Pancreas (tissue), 10 donors: ENCODE measurements at places on chromosomes 4 and X. TPM values are rescaled to one million over a fixed set of nuclear protein-coding genes. Genes with fewer than 3 reads are reported as not detected.

GRCh38 chr4:61468024-61468720 is 268.0 kb downstream of the ADGRL3 start:
- no peak for DNase-seq

GRCh38 chrX:39613997-39614679 is 483.6 kb downstream of the BCOR start:
- DNase-seq: no peak

The KCNIP4 gene
- not detected for total RNA-seq

The SMIM31 gene
- total RNA-seq: 2.4 TPM

- no peak for DNase-seq
Observed at GRCh38 chr4:72577211-72577610, 8.2 kb upstream of the ADAMTS3 start.

The DCLK2 gene
- total RNA-seq: 2.1 TPM

The NHSL2 gene
- total RNA-seq: 0.92 TPM

The TADA2B gene
- 19.4 TPM for total RNA-seq

DNA sequence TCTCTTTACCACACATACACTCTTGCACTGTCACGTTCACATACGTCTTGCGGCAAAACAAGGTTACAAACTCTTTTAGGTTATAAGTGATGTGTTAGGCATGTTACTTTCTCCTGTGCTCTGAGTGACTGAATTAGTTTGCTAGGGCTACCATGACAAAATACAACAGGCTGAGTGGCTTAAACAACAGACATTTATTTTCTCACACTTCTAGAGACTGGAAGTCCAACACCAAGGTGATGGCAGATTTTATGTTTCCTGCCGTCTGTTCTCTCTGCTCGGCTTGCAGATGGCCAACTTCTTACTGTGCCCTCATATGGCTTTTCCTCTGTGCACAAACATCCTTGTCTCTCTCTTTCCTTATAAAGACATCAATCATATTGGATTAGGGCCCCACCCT is 1224.3 kb upstream of the TENM3 start:
- DNase-seq: no peak

DNA sequence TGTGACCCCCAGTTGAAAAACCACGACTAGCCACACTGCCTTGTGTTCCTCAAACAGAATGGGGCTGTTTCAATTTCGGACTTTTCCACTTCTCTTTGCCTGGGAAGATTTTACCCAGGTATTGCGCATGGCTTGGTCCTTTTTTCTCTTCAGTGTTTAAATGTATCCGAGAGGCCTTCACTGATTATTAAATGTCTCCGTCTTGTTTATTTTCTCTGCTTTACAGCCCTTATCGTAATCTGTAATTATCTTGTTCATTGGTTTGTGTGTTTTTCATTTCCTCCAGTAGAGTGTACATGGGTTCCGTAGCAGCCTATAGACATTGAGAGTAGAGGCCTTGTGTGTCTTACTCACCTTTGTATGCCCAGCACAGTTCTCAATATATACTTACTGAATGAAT is 2.4 kb downstream of the MOSPD2 start:
- DNase-seq: no peak

The PAGE4 gene
- total RNA-seq: not detected

The CPE gene
- total RNA-seq: 26.9 TPM

- no peak for DNase-seq
Observed at GRCh38 chrX:132443196-132444135, 45.4 kb downstream of the MBNL3 start.

The BEND2 gene
- not detected for total RNA-seq

DNA sequence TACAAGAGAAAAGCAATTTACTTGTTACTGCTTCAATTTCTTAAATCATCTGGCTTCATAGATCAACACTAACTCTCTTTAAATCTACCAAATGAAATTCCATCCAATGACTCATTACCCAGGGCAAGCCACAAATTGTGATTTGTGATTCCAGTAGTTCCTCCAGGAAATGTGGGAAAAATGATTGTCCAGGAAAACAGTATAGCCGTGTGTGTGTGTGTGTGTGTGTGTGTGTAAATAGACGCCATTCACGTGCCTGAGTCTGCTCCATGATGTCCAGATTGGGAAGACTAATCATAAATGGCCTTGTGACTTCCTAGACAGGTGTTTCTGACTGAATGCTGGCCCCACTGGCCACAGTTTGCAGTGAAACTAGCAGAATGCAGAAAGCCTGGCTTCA is 121.3 kb downstream of the HS6ST2 start:
- DNase-seq: no peak

The CYBB gene
- total RNA-seq: 38.3 TPM

DNA sequence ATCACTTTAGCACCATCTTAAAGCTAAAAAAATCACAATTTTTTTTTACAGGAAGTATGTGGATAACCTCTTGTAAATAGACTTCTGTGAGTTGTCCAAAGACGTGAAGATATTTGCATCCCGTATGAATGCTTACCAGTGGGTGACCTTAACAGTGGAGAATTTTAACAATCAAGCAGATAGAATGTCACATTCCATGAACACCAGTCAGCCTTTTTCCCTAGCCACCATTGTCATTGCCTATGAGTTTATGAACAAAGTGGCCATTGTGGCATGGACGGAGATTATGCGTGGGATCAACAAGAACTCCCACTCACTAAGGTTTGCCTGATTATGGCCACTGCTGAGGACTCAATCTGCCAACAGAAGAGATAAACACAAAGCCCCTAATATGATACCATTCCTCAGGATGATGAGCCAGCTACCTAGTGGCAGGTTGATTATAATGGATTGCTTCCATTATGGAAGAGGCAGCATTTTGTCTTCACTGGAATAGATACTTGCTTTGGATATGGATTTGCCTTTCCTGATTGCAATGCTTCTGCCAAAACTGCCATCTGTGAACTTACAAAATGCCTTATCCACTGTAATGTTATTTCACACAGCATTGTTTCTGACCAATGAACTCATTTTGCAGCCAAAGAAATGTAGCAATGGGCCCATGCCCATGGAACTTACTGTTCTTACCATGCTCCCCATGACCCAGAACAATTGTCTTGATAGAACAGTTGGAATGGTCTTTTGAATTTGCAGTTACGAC is 830.9 kb upstream of the NDST4 start:
- no peak for DNase-seq

The GAB3 gene
- total RNA-seq: 1.2 TPM

DNA sequence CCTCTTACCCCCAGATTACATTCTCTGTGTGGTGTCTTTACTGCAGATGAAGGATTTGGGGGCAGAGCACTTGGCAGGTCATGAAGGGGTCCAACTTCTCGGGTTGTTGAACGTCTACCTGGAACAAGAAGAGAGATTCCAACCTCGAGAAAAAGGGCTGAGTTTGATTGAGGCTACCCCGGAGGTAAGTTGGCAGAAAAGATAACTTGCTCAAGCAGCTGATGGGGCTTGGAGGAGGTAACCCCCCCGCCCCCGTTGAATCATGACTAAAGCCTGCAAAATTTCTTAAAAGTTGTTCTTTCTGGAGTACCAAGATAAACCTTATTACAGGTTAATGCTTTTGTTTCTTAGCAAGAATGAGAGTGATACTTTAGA is 1.5 kb downstream of the CCNG2 start:
- DNase-seq: no peak

DNA sequence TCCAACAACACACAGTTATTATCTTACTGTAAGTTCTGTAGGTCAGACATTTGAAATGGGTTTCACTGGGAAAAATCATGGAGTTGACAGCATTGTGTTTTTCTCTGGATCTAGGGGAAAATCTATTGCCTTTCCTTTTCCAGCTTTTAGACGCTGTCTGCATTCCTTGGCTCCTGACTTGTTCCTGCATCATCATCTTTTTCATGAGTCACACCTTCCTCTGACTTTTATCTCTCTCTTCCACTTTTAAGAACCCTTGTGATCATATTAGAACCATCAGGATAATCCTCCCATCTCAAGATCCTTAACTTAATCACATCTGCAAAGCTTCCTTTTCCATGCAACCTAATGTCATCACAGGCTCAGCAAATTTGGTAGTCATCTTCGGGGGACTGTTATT is 1454.8 kb downstream of the RPA4 start:
- DNase-seq: no peak

- DNase-seq: no peak
Observed at GRCh38 chrX:118948270-118948669, 26.1 kb upstream of the LONRF3 start.

The HPGD gene
- total RNA-seq: 0.08 TPM

The MTMR8 gene
- total RNA-seq: 1.3 TPM

- peak; percentile 75 for DNase-seq
Observed at GRCh38 chr4:1767770-1768366, 25.2 kb upstream of the FGFR3 start.

The PAK3 gene
- total RNA-seq: 40.5 TPM

GRCh38 chr4:7585768-7586167 is 151.0 kb upstream of the PSAPL1 start:
- DNase-seq: no peak

DNA sequence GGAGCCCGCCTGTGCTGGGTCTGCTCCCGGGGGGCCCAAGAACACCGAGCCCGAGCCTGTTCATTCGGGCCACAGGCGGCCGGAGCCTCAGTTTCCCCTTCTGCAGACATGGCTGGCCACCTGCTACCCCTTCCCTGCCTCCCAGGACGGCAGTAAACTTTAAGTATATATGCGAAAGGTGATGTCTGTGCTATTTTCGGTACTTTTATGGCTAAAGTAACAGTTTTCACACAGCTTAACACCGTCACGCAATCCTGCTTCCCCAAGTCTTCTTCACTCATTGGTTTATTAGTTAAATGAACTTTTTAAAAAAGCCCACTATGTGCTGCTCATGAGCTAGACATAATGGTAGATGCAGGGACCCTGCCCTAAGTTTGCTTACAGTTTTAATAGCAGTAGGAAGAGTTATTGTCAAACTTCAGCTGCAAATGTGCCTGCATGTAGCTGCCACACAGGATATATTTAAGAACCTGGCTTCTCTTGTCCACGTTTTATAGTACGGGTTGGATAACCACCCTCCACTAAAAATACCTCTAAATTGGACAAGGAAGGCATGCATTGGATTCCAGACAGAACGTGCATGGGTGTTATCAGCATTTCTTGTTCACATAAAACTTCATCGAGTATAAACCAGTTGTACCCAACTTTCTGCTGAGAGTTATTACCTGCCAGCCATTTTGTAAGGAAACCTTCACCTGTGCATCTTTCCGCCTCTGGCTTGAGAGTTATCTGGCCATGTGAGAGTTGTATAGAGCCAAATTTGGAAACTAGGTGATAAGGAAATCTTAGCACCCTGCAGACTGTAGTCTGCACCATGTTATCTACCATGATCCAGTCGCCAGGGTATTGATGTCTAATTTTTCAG is 741 bp downstream of the ANAPC4 start:
- no peak for DNase-seq

The LNX1 gene
- total RNA-seq: 18.6 TPM

The NALF2 gene
- total RNA-seq: 1.3 TPM

- no peak for DNase-seq
Observed at GRCh38 chr4:148007314-148007760, 275.4 kb downstream of the ARHGAP10 start.

GRCh38 chr4:78687818-78688217 is 88.3 kb upstream of the BMP2K start:
- no peak for DNase-seq

DNA sequence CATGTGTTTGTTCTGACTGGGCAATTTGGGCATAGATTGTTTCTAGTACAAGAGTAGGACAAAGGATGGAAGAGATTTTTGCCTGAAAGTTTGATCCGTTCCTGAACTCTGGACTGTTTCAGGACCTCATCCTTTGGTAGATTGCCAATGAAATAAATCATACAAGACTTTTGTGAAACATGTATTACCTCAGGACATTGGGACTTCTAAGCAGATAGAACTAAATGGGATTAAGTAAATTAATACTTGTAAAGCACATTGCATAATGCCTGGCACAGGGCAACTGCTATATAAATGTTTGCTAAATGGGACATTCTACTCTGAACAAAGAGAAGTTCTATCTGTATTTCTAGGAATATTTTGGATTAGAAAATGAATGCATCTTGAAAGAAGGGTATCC is 164.8 kb upstream of the RPS6KA3 start:
- no peak for DNase-seq

The SOX3 gene
- not detected for total RNA-seq

- DNase-seq: no peak
Observed at GRCh38 chr4:16858275-16858752, 40.1 kb downstream of the LDB2 start.

- DNase-seq: no peak
Observed at GRCh38 chr4:172143605-172144314, 330.6 kb downstream of the GALNTL6 start.

GRCh38 chr4:182644683-182645050 is 272.5 kb downstream of the DCTD start:
- DNase-seq: no peak

The GLUD2 gene
- 1.1 TPM for total RNA-seq

The HTN3 gene
- total RNA-seq: not detected

DNA sequence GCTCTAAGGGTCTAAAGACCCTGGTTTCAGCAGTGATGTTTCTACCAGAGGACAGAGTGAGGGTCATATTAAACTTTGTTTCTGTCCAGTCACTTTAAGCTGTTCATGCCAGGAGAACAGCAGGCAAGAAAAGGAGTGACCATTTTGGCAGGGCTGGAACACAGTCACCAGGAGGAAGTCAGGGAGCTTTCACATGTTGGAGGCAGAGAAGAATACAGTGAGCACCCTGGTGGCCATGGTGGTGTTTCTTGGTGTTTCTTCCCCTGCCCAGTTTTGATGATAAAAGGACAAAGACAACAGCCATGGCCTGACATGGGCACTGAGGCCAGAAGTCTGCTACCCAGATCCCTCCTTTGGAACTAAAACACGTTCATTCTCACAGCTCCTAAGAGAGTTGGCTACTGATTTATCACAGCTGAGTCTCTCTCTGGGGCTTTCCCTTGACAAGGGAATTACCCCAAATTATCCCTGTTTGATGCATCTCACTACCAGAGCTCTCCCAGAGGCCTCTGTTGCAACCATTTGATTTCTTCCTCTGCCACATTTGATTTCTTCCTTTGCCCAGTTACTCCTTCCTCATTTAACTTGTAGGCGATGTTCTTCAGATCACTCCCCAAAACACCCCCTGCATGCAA is 106.4 kb upstream of the NWD2 start:
- DNase-seq: no peak

- DNase-seq: no peak
Observed at GRCh38 chr4:13441506-13441905, 42.6 kb downstream of the RAB28 start.

- no peak for DNase-seq
Observed at GRCh38 chr4:137156054-137156453, 376.2 kb downstream of the PCDH18 start.

The SPATA18 gene
- total RNA-seq: 4.3 TPM

DNA sequence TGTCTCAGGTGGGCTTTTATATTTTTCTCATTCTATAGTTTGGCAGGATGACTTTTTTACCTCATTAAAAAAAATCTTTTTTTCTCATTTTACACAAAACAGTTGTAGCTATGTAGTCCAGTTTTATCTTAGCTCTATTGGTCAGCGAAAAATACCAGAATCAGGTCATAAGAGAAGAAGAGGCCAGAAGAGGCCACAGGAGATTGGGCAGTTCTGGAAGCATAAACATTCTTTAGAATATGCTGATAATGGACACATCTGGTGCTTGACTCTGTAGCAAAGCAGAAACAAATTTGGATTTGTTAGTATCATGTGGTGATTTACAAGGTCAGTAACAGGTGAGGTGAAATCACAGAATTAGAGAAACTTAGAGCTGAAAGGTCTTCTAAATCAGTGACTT is 66.6 kb upstream of the ARHGAP24 start:
- no peak for DNase-seq

GRCh38 chrX:120450163-120450562 is 18.9 kb downstream of the LAMP2 start:
- DNase-seq: no peak

GRCh38 chr4:133439830-133440229 is 290.7 kb downstream of the PCDH10 start:
- no peak for DNase-seq

- no peak for DNase-seq
Observed at GRCh38 chr4:180372691-180373090, 1870.5 kb upstream of the TENM3 start.
